Central memory CD8-positive, alpha-beta T cell (primary cell): ENCODE measurements at places on chromosomes 2 and 18.

- DNase-seq: no peak
Measured at GRCh38 chr2:230267556-230267955, 42.0 kb downstream of the SP140 start.

DNA sequence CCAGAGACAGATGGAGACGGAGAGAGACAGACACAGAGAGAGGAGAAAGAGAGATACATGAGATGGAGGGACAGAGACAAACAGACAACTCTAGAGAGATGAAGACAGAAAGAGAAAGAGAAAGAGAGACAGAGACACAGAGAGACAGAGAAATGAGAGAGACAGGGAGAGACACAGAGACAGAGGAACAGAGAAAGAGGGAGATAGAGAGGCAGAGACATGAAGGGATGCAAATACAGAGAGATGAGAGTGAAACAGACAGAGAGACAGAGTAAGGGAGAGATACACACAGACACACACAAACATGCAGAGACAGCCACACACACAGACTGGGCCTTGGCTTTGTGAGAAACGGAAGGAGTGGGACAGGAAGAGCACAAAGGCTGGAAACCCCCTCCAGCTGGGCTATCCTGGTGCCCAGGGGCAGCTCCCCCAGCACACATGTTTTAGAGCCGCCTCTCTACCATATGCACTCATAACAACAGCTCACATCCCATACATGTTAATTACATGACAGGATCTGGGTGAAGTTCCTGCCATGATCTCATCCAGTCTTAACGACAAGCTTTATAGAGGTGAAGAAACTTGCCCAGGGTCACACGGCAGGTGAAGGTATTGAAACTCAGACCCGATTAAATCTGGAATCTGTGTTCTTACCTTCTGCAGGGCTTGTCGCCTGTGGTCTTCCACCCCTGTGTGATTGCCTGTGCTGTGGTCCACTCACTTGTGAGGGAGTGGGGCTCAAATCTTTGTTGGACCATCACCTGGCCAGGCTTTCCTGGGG is 32.4 kb downstream of the IL18R1 start:
- no peak for DNase-seq

DNA sequence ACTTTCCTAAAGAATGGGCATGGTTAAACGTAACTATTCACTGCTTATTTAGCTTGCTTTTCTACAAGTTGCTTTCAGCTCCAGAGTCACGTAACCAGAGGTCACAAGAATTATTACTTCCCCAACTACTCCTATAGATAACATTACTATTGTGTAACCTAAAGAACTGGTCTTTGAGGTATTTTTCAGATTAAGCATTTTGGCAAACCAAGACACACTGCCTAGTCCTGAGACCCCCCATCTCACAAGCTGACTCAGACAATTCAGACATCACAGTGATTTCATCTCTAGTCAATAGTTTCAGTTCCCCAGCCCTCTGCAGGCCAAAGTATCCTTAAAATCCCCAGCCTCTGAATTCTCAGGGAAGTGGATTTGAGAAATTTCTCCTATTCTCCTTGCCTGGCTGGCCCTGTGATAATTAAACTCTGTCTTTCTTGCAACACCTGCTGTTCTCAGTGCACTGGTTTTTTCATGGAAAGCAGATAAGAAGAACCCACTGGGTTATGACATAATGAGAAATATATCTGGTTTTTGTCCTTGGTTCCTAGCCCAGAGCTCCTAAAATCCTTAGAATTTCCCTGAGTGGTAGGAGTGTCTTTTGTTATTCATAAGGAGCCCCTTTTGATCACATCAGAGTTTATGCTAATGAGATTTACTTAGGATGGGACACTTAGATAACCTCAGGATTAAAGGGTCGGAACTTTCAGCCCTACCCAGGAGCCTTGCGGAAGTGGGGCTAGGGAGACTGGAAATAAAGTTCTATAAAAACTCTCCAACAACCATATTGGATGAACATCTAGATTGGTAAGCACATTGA is 1310.8 kb upstream of the CHAC2 start:
- DNase-seq: no peak

DNA sequence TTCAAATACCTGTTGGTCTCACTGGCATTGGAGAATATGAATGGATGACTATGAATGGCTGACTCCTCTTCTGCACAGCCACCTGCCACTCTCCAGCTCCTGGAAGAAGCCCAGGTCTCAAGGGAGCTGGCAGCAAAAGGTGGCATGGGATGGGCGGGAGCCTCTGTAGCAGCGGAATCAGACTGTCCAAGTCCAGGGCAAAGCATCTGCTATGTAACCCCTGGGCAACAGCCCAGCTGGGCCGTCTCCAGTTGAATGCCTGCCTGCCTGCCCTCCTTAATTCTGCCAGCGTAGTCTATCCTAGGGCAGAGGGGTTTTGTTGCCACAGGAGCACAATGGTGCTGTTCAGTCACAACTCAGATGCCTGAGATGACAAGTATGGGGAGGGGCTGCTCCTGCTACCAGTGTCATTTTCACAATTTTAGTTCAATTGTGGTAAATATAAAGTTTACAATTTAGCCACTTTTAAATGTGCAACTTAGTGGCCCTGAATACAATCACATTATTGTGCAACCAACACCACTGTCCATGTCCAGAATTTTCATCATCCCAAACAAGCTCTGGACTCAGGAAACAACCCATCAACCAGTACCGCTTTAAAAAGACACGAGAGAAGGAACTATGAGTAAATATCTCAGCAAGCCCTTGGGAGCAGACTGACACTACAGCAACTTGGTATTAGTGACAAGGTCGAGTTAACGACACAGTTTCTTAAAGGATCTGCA is 115.2 kb downstream of the MYO5B start:
- no peak for DNase-seq

- no peak for DNase-seq
Measured at GRCh38 chr2:136246086-136246669, 128.2 kb upstream of the CXCR4 start.
